CD4-positive, alpha-beta T cell treated with Interferon alpha-2 for 1 hour (primary cell): ENCODE measurements at places on chromosomes 2 and 18.

- DNase-seq: no peak
Observed at GRCh38 chr2:241507430-241508239, 749 bp downstream of the STK25 start.

- DNase-seq: no peak
Observed at GRCh38 chr18:1412655-1413322, 508.1 kb downstream of the ADCYAP1 start.

DNA sequence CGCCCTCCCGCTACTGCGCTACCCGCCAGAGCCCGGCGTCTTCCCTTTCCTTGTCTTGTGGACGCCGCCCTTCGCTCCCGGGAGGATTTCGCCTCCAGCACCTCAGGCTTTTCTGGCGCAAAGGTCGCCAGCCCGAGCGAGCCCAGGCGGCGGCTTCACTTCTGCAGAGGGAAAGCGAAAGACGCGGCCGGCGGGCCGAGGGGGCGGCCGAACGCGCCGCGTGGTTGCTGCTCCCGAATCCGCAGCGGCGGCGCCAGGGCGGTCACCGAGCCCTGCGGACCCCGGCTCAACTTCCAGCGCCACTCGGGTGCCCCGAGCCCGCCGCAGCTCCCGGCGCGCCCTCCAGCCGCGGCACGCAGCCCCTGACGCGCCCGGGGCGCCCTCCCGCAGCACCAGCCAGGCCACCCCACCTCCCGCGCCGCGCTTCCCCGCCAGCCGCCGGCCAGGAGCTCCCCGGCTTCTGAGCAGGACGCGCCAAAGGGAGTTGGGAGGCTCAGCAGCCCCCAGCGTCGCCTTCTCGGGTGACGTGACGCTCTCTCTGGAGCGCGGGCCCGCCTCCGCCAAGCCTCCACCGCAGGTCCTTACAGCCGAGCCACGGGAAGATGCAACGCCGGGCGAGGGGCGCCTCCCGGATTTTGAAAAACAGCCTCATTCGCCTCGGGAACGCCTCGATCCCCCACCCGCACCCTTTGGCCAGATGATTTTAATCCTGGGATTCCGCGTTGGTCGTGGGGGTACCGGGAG is 84.9 kb upstream of the EPB41L3 start:
- no peak for DNase-seq

DNA sequence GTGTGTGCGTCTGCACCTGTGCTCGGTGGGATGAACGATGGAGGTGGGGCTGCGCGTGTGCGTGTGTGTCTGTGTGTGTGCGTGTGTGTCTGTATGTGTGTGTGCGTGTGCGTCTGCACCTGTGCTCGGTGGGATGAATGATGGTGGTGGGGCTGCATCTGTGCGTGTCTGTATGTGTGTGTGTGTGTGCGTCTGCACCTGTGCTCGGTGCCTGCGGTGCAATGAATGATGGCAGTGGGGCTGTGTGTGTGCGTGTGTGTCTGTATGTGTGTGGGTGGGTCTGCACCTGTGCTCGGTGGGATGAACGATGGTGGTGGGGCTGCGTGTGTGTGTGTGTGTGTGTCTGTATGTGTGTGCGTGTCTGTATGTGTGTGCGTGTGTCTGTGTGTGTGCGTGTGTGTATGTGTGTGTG is 48.5 kb upstream of the CTDP1 start:
- DNase-seq: no peak
